ENCODE measurements at places on chromosomes 2 and 18.

- DNase-seq = no peak
- H3K4me1 ChIP-seq = peaks cover 83% of the 10 kb centered on the region
- H3K27me3 ChIP-seq = no peaks in the 10 kb centered on the region
- H3K27ac ChIP-seq = peak overlapping the region; percentile 99
- H3K36me3 ChIP-seq = peaks cover 94% of the 10 kb centered on the region
Observed at GRCh38 chr2:150480971-150481830, 6.3 kb downstream of the RND3 start.

GRCh38 chr18:12606592-12607315 lies 51.2 kb downstream of the SPIRE1 start:
- no peaks in the 10 kb centered on the region for H3K36me3 ChIP-seq
- no peak for DNase-seq
- H3K4me1 ChIP-seq = peaks cover 34% of the 10 kb centered on the region
- H3K27ac ChIP-seq = peak overlapping the region; percentile 91
- no peaks in the 10 kb centered on the region for H3K27me3 ChIP-seq
- H3K4me3 ChIP-seq = no peak overlapping the region

GRCh38 chr2:186912979-186913378 lies 64.0 kb upstream of the ZSWIM2 start:
- no peak overlapping the region for H3K27ac ChIP-seq
- no peaks in the 10 kb centered on the region for H3K36me3 ChIP-seq
- no peaks in the 10 kb centered on the region for H3K4me1 ChIP-seq

DNA sequence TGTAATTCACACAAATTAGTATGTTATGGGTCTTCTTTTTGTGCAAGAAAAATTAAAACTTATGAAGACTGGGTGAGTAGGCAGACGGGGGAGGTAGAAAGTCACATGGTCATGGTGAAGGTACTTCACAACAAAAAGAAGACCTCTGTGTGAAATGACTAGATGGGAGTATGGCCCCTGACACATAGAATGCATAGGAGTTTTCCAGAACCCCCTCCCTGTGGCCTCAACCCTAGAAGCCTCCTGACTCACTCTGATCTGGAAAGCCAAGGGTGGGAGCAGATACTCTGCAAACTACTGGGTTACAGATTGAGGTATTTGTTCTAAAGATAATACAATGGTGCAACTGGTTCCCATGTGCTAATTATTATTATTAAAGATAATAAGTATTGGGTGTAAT lies 23.2 kb downstream of the SATB2 start:
- no peak for DNase-seq
- peaks cover 5% of the 10 kb centered on the region for H3K4me1 ChIP-seq
- H3K36me3 ChIP-seq = peaks cover 30% of the 10 kb centered on the region
- no peak overlapping the region for H3K4me3 ChIP-seq
- no peaks in the 10 kb centered on the region for H3K27me3 ChIP-seq

- no peaks in the 10 kb centered on the region for H3K27me3 ChIP-seq
- H3K4me1 ChIP-seq = peaks cover 3% of the 10 kb centered on the region
- H3K36me3 ChIP-seq = no peaks in the 10 kb centered on the region
Observed at GRCh38 chr2:149360106-149360505, 29.7 kb downstream of the LYPD6 start.

DNA sequence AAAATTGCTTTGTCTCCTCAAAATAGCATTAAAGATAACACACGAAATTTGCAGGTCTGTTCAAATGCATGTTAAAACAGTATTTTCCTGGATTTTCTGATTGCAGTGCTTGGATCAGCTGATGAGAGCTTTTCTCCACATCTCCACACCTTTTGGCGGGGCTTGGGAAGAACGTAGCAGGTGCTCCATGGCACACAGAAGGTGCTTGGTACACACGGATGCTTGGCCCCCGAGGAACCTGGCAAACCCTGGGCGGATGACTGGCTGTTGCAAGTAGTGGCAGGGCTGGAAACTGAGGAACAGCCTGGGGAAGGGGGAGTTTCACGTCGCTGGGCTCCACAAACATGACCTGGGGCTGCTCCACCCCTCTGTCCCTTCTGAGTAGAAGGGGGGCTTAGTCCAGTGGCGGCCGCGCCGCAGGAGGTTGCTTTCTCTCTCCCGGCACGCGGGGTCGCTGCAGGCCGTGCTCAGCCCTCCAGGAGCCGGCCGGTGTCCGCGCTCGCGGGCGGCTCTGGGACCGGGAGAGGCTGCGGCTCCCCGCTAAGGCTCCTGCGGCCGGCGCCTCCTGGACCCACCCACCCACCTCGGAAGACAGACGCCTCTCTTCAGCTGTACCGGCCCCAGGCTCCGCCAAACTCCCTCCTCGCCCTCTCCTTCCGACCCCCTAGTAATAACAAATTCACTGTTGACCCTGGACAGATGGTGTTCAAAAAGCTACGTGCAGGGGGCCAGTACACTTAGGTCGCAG lies 69.3 kb downstream of the MARCO start:
- no peak for DNase-seq
- H3K4me1 ChIP-seq = no peaks in the 10 kb centered on the region
- no peak overlapping the region for H3K4me3 ChIP-seq
- H3K36me3 ChIP-seq = no peaks in the 10 kb centered on the region
- H3K27me3 ChIP-seq = peaks cover 39% of the 10 kb centered on the region

DNA sequence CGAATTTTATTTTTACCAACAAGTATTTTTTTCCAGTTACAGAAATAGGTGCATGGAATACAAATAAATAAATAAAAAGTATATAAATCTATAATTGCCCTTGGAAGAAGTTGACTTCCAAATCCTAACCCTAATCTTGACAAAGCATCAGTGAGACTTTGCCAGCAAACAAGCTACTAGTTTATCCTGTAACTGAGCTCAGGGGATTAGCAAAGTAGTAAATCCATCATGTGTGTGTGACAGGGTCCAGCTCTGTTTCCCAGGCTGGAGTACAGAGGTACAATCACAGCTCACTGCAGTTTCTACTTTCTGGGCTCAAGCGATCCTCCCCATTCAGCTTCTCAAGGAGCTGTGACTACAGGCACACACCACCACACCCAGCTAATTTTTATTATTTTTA lies 948.0 kb upstream of the CNTNAP5 start:
- H3K4me3 ChIP-seq = no peak overlapping the region
- no peak overlapping the region for H3K27ac ChIP-seq
- no peaks in the 10 kb centered on the region for H3K27me3 ChIP-seq
- no peak for DNase-seq
- no peaks in the 10 kb centered on the region for H3K36me3 ChIP-seq
- no peaks in the 10 kb centered on the region for H3K4me1 ChIP-seq

- H3K27me3 ChIP-seq = peaks cover 42% of the 10 kb centered on the region
- no peak for DNase-seq
- H3K4me1 ChIP-seq = no peaks in the 10 kb centered on the region
- no peak overlapping the region for H3K4me3 ChIP-seq
Observed at GRCh38 chr18:78983512-78983911, 3.9 kb downstream of the SALL3 start.

DNA sequence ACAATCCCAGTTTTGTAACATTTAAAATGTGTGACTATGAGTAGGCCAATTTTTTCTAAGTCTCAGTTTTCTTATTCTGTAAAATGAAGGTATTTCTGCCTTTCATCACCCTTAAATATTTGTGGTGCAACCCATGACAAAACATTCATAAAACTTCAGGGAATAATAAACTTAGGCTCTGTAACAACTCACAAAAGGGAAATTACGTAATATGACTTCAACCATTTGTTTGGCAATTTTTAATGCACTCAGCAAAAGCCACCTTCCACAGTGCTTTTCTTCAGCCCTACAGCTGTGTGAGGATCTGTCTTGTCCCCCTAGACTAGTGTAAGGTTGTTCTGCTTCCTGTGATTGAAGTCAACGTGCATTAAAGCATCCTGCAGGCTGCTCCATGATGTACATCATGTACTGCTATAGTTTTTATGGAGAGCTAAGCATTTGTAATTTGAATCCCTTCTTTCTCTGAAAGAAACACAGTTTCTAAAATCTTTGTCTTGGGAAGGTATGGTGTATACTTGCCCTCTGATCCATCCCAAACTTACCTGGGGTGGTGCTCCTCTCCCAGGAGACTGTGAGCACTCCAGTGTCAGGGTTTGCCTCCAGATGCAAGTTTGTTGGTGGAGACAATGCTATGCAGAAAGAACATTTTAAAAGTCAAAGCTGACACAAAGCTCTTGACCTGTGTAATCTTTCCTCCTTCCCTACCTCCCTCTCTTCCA lies 39.1 kb downstream of the FN1 start:
- no peak overlapping the region for H3K4me3 ChIP-seq
- DNase-seq = no peak
- no peaks in the 10 kb centered on the region for H3K4me1 ChIP-seq
- H3K27me3 ChIP-seq = no peaks in the 10 kb centered on the region
- H3K27ac ChIP-seq = peak overlapping the region; percentile 9

GRCh38 chr2:67215214-67216055 lies 181.7 kb upstream of the ETAA1 start:
- H3K4me1 ChIP-seq = no peaks in the 10 kb centered on the region
- no peaks in the 10 kb centered on the region for H3K27me3 ChIP-seq
- H3K27ac ChIP-seq = no peak overlapping the region
- no peak overlapping the region for H3K4me3 ChIP-seq
- DNase-seq = no peak
- no peaks in the 10 kb centered on the region for H3K36me3 ChIP-seq

DNA sequence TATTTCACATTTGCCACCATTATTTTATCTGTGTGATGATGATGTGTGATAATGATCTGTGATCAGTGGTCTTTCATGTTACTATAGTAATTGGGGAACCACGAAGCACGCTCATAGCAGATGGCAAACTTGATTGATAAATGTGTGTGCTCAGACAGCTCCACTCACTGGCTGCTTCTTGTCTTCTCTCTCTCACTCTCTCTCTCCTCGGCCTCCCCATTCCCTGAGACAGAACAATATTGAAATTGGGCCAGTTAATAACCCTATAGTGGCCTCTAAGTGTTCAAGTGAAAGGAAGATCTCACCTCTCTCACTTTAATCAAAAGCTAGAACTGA lies 60.7 kb upstream of the RAPGEF4 start:
- H3K27ac ChIP-seq = no peak overlapping the region
- no peaks in the 10 kb centered on the region for H3K36me3 ChIP-seq
- H3K4me1 ChIP-seq = peaks cover 47% of the 10 kb centered on the region
- no peaks in the 10 kb centered on the region for H3K27me3 ChIP-seq

DNA sequence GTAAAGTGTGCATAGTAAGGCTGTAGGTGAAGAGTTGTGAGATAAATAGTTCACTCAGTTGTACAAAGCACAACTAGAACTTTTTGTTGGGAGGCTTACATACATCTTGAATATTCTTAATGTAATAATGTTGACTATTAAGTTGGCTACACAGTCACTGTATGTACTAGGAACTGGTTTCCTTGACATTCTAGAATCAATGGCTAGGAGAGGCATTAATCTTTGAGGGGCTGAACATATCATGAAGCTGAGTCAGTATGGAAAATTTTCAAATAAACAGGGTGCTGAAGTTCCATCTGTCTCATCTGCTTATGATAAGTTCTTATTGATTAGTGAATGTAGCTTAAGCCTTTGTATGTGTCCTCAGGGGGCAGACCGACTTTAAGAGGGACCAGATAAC lies 23.4 kb downstream of the METTL21A start:
- peaks cover 44% of the 10 kb centered on the region for H3K36me3 ChIP-seq
- no peaks in the 10 kb centered on the region for H3K27me3 ChIP-seq
- no peak overlapping the region for H3K27ac ChIP-seq
- no peak overlapping the region for H3K4me3 ChIP-seq
- no peaks in the 10 kb centered on the region for H3K4me1 ChIP-seq

- no peak for DNase-seq
- H3K27ac ChIP-seq = no peak overlapping the region
- H3K4me1 ChIP-seq = no peaks in the 10 kb centered on the region
- no peak overlapping the region for H3K4me3 ChIP-seq
Observed at GRCh38 chr18:7233134-7233810, 2.4 kb downstream of the LRRC30 start.

GRCh38 chr2:62831729-62832128 lies 126.2 kb downstream of the EHBP1 start:
- H3K27me3 ChIP-seq = no peaks in the 10 kb centered on the region
- H3K27ac ChIP-seq = no peak overlapping the region
- peaks cover 72% of the 10 kb centered on the region for H3K36me3 ChIP-seq
- H3K4me3 ChIP-seq = no peak overlapping the region

- no peak overlapping the region for H3K4me3 ChIP-seq
- H3K27me3 ChIP-seq = no peaks in the 10 kb centered on the region
- no peaks in the 10 kb centered on the region for H3K4me1 ChIP-seq
Observed at GRCh38 chr2:12163866-12164265, 417.4 kb downstream of the LPIN1 start.

DNA sequence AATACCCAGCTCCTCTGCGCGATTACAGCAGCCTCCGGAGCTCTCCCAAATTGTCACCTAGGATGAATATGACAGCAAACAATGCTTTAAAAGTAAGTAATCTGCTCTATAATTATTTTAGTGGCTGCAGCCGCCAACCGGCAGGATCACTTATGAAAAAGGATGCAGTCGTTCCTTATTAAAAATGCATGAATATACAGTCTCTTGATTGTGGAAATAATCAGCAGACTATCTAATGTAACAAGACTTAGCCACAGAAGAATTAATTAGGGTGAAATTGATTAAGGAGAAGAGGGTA lies 71.8 kb upstream of the STPG4 start:
- DNase-seq = no peak
- no peaks in the 10 kb centered on the region for H3K36me3 ChIP-seq
- no peak overlapping the region for H3K27ac ChIP-seq
- no peak overlapping the region for H3K4me3 ChIP-seq
- H3K4me1 ChIP-seq = peaks cover 16% of the 10 kb centered on the region

GRCh38 chr2:134593519-134593918 lies 125.3 kb downstream of the TMEM163 start:
- no peak overlapping the region for H3K27ac ChIP-seq
- no peaks in the 10 kb centered on the region for H3K36me3 ChIP-seq
- no peak overlapping the region for H3K4me3 ChIP-seq
- no peaks in the 10 kb centered on the region for H3K4me1 ChIP-seq

GRCh38 chr2:207503234-207503633 lies 26.5 kb upstream of the CREB1 start:
- H3K27ac ChIP-seq = no peak overlapping the region
- no peaks in the 10 kb centered on the region for H3K27me3 ChIP-seq
- DNase-seq = no peak
- no peak overlapping the region for H3K4me3 ChIP-seq
- H3K4me1 ChIP-seq = peaks cover 33% of the 10 kb centered on the region
- no peaks in the 10 kb centered on the region for H3K36me3 ChIP-seq
